ENCODE measurements at places on chromosomes 1 and 21. TPM values are rescaled to one million over a fixed set of nuclear protein-coding genes. Genes with fewer than 3 reads are reported as not detected.

RIPK4 gene
- not detected for total RNA-seq

CYP4A11 gene
- not detected for total RNA-seq

LCE1A gene
- total RNA-seq: not detected

MYOG gene
- total RNA-seq: not detected

CAMTA1 gene
- 47.4 TPM for total RNA-seq

SPRR2A gene
- not detected for total RNA-seq

THEM4 gene
- 9.1 TPM for total RNA-seq

RGSL1 gene
- total RNA-seq: not detected

AVPR1B gene
- total RNA-seq: not detected

NBPF4 gene
- under 0.01 TPM for total RNA-seq

PTPN14 gene
- total RNA-seq: 77.3 TPM

LAX1 gene
- total RNA-seq: under 0.01 TPM

KLHL21 gene
- total RNA-seq: 49.0 TPM

DYNLT5 gene
- 1.7 TPM for total RNA-seq

UBL4B gene
- not detected for total RNA-seq

LCE1E gene
- not detected for total RNA-seq

POU3F1 gene
- under 0.01 TPM for total RNA-seq

GNL2 gene
- total RNA-seq: 85.4 TPM

PAQR6 gene
- 0.43 TPM for total RNA-seq

TDRD10 gene
- not detected for total RNA-seq

UBE2Q1 gene
- 36.3 TPM for total RNA-seq

LAMB3 gene
- 3.9 TPM for total RNA-seq

DAB1 gene
- not detected for total RNA-seq

SMIM11 gene
- 4.7 TPM for total RNA-seq

SH2D2A gene
- total RNA-seq: not detected

GRHL3 gene
- total RNA-seq: not detected

OR2T29 gene
- not detected for total RNA-seq

SPOCD1 gene
- 62.2 TPM for total RNA-seq

CALML6 gene
- total RNA-seq: under 0.01 TPM

NEK2 gene
- total RNA-seq: 10.0 TPM

FGR gene
- not detected for total RNA-seq

PRRX1 gene
- total RNA-seq: 203 TPM

TMEM200B gene
- 14.8 TPM for total RNA-seq

Measured in fibroblast of villous mesenchyme (primary cell).